ENCODE measurements at places on chromosomes 2 and 18.

- DNase-seq = no peak
Observed at GRCh38 chr2:137886083-137886831, 78.0 kb upstream of the HNMT start.

DNA sequence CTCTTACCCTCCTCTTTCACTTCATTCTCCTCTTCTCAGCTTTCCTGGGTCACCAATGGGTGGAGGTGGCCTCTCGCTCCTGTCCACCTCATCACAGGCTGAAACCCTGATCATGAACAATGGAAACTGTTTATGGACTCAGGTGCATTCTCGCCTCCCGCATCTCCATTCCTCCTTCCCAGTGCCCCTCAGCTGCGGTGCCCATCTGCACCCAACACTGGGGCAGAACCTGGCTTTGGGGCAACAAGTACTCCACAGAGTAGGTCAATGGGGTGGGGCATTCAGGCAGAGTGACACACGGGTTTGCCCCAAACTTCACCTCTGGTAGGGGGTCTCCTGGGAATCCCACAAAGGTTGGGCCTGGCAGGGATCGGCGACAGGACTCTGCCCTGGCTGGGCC lies 199.5 kb downstream of the RTP5 start:
- no peak for DNase-seq

DNA sequence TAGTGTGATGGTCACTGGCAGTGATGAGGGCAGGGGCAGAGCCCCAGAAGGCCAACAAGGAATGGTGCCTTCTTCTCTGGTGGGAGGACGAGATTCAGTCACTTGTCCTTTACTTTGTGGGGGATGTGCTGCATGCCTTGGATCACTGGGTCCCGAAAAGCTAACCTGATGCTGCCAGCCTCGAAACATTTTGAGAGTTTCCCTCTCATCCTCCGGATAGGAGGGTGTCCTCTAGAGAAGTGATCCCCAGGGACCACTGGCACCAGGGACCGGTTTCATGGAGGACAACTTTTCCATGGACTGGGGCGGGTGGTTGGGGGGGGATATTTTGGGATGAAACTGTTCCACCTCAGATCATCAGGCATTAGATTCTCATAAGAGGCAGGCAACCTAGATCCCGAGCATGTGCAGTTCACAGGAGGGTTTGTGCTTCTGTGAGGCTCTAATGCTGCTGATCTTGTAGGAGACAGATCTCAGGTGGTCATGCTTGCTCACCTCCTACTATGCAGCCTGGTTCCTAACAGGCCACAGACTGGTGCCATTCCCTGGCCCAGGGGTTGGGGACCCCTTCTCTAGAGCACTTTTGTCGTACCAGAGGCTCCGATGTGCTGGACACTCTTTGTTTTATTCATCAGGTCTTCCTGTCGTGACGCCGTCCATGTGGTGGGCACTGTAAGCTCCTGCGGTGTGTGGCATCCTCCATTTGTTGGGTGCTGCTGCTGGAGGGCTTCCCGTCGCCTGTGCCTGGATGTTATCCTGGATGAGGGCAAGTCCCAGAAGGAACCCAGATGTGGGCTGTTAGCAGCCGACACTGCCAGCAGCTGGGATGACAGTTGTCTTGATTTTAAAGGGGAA lies 68.5 kb upstream of the HDAC4 start:
- DNase-seq = no peak

- DNase-seq = no peak
Observed at GRCh38 chr18:6476880-6477279, 62.2 kb upstream of the L3MBTL4 start.

- DNase-seq = no peak
Observed at GRCh38 chr2:17416884-17417391, 101.3 kb downstream of the RAD51AP2 start.

DNA sequence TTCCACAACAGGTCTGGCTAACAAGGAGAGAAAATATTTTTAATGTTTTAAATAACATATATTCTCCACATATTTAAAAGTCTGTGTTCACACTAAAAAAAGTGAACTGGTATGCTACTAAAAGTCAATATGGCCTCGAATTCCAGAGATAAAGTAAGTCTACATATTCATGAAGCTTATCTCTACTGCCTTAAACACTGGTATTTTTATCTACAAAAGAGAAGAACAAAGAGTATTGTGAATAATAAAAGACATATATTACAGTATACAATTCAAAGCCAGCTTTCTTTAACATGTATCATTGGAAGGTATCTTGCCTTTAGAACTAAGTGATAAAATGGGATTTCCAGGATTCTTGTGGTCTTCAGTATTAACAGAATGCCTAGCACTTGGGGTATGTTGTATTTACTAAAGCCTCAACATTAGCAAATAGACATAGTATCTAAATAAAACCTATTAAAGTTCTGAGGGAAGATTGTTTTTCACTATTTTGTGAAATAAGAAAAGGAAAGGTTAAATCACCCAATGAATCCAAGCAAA lies 302.8 kb upstream of the CCDC68 start:
- no peak for DNase-seq
